ENCODE measurements at places on chromosomes 1 and 21. TPM values are rescaled to one million over a fixed set of nuclear protein-coding genes. Genes with fewer than 3 reads are reported as not detected.

DNA sequence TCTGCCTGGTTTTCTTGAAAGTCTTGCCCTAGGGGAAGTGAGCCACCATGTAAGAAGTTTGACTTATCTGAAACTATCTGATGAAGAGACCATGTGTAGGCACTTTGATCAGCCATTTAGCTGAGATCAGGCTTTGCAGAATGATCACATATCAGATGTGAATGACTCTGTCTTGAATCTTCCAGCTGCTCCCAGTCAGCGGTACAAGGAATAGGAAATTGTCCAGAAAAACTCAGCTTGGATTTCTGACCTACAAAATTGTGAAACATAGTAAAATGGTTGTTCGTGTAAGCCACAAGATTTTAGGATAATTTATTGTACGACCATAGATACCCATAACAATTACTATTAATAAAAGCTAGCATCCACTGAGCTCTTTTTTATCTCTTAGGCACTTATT lies 41.9 kb upstream of the NTNG1 start:
- no peak for DNase-seq

GRCh38 chr1:183685112-183685713 lies 32.1 kb upstream of the APOBEC4 start:
- DNase-seq: no peak

DNA sequence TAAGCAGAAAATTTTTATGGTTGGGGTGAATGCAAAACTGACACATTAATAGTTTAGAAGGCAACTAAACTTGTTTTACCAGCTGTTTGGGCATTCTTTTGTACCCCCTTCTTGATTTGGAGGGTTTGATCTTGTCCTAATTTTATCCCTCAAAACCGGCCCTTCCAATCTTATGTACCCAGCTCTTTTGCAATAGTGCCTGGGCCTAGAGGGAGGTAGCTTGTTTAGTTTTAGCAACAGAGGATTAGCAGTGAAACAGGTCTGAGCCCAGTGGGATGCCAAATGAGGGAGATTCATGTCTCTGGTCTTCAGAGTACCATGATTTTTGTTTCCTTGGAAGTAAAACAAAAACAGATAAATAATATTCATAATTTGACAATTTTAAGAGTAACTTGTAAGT lies 45.1 kb downstream of the CRP start:
- DNase-seq: no peak

GRCh38 chr1:6386371-6386949 lies 7.1 kb downstream of the ACOT7 start:
- no peak for DNase-seq

- DNase-seq: no peak
These were observed 20.3 kb upstream of the CLSTN1 start for GRCh38 chr1:9844106-9844505.

DNA sequence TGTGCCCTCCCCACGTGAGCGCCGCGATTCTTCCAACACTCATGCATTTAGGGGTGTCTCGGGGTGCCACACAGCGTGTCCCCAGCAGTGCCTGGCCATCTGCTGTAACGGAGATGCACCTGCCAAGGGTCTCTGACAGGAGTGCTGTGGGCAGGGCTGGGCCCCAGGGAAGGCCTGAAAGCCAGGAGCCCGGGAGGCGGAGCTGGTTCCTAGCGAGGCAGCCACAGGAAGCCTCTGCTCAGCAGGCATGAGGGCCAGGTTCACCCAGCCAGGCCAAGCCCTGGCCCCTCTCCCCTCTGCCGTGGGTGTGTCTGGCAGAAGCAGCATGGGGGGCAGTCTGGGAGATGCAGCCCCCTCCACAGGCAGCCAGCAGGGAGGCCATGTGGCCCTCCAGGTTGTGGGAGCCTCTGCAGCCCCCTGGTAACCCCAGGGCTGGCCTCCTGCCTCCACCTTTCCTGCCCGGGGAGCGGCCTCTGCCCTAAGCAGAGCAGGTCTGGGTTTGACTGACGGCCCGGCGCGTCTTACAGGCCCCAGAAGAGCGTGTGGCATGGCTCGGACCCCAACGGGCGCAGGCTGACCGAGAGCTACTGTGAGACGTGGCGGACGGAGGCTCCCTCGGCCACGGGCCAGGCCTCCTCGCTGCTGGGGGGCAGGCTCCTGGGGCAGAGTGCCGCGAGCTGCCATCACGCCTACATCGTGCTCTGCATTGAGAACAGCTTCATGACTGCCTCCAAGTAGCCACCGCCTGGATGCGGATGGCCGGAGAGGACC lies 30.4 kb downstream of the SLC19A1 start:
- DNase-seq: no peak

DNA sequence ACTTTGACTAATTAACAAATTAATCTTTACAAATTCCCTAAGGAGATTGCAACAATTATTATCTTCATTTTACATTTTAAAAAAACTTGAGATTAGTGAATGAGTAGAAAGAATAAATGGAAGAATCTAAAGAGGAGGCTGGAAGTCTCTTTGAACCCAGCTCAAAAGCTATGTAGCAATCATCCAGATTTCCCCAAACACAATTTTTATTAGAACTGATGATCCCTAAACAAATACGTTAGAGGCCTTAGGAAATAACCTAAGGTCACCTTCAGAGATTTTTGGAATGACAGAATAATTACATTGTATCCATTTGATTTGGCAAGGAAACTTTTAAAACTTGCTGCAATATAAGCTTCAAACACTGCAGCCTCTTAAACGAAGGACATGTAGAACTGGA lies 242.4 kb upstream of the LYPLAL1 start:
- DNase-seq: no peak

GRCh38 chr1:215226757-215227156 lies 144.2 kb downstream of the KCNK2 start:
- no peak for DNase-seq

DNA sequence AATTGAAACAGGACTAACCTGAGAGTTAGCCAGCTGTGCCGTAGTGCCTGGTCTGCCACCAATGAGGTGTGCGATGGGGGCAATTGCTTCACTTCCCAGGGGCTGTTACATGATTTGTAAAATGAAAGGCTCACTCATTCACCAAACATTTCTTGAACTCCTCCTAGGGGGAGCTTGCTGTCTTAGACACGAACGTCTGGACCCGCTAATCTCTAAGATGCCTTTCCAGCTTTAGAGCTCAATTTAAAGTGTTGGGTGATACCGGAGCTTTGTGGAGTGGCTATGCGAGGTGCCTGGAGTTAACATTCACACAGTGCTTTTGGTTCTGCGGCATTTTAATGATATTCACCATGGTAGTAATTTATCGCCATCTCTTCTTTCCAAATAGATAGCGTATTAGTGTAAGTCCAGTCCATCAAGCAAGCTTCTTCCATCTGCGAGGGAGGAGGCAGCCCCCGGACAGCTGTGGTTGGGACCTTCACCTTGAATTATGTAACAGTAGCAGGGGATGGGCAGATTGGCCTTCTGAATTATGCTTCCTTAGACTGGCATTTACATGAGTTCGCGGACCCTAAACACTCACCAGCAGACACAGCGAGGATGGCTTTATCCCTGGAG lies 179.9 kb downstream of the ADSS2 start:
- DNase-seq: no peak

- DNase-seq: peak; percentile 39
These were observed 34.3 kb downstream of the SLC35D1 start for GRCh38 chr1:67019600-67020136.

DNA sequence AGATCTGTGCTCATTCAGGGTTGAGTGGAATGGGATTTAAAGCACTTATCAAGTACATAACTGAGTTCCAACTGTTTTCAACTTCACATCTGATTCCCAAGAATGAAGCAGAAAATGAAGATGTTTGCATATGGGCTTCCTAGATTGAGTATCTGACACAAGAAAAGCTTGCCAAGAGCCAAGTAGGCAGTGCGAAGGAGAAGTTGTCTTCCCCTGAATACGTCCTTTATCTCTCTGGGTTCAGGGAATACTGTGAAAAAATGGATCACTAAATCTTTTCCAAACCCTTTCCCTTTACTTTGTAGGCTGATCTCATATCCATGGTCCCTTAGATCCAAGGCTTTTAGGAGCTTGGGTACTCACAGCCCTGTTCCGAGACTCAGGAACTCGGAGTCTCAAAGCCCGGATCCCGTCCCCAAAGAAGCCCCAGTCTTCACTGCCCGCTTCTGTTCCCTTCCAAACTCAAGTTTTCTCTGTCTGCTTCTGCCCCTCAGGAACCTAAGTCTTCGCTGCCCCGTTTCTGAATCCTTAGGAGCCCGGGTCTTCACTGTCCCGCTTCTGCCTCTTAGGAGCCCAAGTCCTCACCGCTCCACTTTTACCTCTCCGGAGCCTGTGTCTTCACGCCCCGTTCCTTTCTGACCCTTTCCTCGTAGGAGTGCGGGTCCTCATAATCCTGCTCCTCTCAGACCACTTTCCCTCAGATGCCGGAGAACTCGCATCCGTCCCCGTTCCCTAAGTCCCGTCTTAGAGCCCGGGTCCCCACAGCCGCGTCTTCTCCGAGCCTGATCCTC lies 616 bp downstream of the TAF12 start:
- DNase-seq: no peak

- DNase-seq: no peak
These were observed 63.2 kb downstream of the ITPKB start for GRCh38 chr1:226675715-226676357.

- no peak for DNase-seq
These were observed 37.9 kb upstream of the SLC19A1 start for GRCh38 chr21:45580181-45580575.

- no peak for DNase-seq
These were observed 581.8 kb downstream of the PLPP3 start for GRCh38 chr1:55997536-55997935.

DNA sequence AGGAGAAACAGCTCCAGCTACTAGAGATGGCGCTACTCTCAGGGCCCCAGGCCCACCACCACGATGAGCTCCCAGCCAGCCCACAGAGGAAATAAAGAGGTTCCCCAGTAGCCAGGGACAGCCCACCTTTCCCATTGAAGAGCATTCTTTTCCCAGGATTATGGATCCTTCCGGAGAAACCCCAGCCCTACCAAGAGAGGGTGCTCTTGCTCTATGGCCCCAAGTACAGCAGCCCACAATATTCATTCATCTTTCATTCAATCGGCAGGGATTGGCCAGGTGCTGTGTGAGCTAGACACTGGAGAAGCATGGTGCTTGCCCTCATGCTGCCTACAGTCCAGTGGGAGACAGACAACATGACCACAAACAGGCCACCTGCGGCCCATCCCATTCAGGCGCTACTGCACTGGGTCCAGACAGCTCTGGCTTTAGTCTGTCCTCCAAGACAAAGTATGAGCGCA lies 29.9 kb downstream of the PMVK start:
- no peak for DNase-seq

- peak; percentile 83 for DNase-seq
These were observed 64.2 kb upstream of the ERRFI1 start for GRCh38 chr1:8090241-8090702.

DNA sequence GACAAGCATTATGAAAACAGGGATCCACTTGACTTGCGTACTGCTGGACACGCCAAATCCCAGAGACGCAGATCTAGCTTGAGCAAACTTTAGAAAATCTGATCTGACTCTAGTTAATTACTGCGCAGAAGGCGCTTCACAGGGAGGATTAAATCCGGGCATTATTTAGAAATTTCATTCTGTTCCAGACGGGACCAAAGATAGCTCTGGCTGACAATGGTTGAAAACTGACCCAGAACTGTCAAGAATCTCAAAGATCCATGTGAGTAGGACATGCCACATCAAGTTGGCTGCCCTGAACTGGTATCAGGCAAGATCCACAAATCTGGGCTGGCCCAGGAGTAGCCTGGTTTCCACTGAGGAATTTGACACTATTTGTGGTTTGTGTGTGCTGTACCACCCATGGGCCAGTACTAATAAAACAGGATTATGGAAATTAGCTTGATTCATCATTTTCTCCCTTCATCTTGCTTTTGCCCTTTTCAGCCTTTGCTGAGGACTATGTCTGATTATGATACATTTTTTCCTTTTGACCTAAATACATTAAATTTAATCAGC lies 171.0 kb downstream of the VAV3 start:
- no peak for DNase-seq

GRCh38 chr1:17531343-17531681 lies 8.2 kb upstream of the ARHGEF10L start:
- no peak for DNase-seq

GRCh38 chr1:87840767-87841166 lies 512.1 kb downstream of the LMO4 start:
- no peak for DNase-seq

GRCh38 chr1:225827076-225827475 lies 17.2 kb downstream of the EPHX1 start:
- no peak for DNase-seq

MACF1 gene
- total RNA-seq: 279 TPM

RPS6KC1 gene
- 12.9 TPM for total RNA-seq

PRELP gene
- not detected for total RNA-seq

MUL1 gene
- total RNA-seq: 43.0 TPM

TMEM200B gene
- total RNA-seq: 2.9 TPM

LCE3E gene
- not detected for total RNA-seq

SPRR1B gene
- total RNA-seq: 0.63 TPM

PALMD gene
- total RNA-seq: 0.17 TPM
